ENCODE measurements at places on chromosomes 2 and 18. TPM values are rescaled to one million over a fixed set of nuclear protein-coding genes. Genes with fewer than 3 reads are reported as not detected.

The HAAO gene
- not detected for total RNA-seq

The TUBB8B gene
- not detected for total RNA-seq

The SLC4A5 gene
- 0.05 TPM for total RNA-seq

The NEDD4L gene
- 77.1 TPM for total RNA-seq

The SNRNP27 gene
- total RNA-seq, result 48.5 TPM

The IL18R1 gene
- 1.00 TPM for total RNA-seq

The GRP gene
- total RNA-seq, result not detected

The GMPPA gene
- 45.9 TPM for total RNA-seq

The MEMO1 gene
- total RNA-seq, result 65.5 TPM

The GKN2 gene
- not detected for total RNA-seq

The GAREM1 gene
- total RNA-seq, result 0.53 TPM

The ARL4C gene
- 3.3 TPM for total RNA-seq

The KLHL30 gene
- total RNA-seq, result not detected

The FRZB gene
- total RNA-seq, result 0.15 TPM

The ATP6V1B1 gene
- not detected for total RNA-seq

The PPP1R1C gene
- 0.27 TPM for total RNA-seq

The ARMC9 gene
- total RNA-seq, result 8.6 TPM

The KLHL14 gene
- total RNA-seq, result not detected

The CDH20 gene
- total RNA-seq, result 0.07 TPM

The AGXT gene
- not detected for total RNA-seq

The MAP3K19 gene
- not detected for total RNA-seq

The GKN1 gene
- total RNA-seq, result not detected

The RGPD8 gene
- 1.5 TPM for total RNA-seq

The DLX1 gene
- not detected for total RNA-seq

The CRACDL gene
- 13.3 TPM for total RNA-seq

The RBM44 gene
- 0.20 TPM for total RNA-seq

The PTH2R gene
- total RNA-seq, result not detected

The NTSR2 gene
- total RNA-seq, result not detected

The TET3 gene
- 3.3 TPM for total RNA-seq

The CHRND gene
- not detected for total RNA-seq
